Femur (tissue), 1 donor: ENCODE measurements at places on chromosomes 4 and X.

- no peak for DNase-seq
These were observed 18.4 kb downstream of the ZFX start for GRCh38 chrX:24167719-24168472.

DNA sequence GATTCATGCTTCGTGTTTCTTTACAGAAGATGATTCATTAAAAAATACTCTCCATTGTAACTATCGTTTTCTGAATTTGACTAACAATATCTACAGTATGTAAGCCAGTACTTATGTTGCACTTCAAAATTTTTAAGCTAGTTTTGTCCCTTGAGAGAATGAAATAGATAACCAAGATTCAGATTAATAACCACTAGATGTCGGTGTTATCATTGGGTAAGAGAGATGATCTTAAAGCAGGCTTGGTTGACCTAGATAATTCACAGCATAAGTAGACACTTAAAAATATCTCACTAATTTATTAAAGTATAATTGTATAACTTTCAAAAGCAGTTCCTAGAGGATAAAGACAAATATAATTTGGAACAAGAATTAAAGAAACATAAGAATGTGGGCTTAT lies 430.9 kb downstream of the C4orf33 start:
- no peak for DNase-seq

DNA sequence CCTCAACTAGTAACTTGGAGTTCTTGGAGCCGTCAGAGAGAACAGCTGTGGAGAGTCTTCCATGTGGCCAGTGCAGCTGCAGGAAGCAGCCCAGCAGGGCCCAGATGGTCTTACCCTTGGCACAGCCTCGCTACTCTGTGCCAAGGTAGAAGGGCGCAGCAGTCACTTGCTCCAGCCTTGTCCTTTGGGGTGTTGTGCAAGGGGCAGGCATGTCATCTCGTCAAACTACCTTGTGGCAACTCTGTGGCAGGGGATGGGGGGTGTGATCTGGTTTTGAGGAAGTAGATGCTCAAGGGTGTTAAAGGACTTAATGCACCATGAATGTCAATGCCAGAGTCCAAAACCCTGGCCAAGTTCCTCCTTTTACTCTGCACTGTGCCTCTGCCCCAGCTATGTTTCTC lies 34.2 kb upstream of the TBC1D14 start:
- peak; percentile 63 for DNase-seq

DNA sequence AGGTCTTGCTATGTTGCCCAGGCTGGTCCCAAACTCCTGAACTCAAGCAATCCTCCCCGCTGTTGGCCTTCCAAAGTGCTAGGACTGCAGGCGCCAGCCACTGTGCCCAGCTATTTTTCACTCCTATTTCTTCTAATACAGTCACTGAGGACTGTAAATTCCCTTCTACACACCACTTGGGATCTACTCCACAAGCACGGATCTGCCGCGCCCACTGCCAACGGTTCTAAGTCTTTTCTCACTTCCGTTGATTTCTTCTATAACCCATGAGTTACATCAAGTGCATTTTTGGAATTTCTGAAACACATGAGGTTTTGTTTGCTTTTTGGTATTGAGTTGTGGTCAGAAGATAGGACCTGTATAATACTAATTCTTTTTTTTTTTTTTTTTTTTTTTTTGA lies 48.6 kb downstream of the FAM53A start:
- no peak for DNase-seq

GRCh38 chr4:90641861-90642599 lies 514.8 kb downstream of the CCSER1 start:
- no peak for DNase-seq

- no peak for DNase-seq
These were observed 29.3 kb downstream of the DAPP1 start for GRCh38 chr4:99845708-99846469.

GRCh38 chrX:81316163-81316562 lies 114.3 kb downstream of the SH3BGRL start:
- no peak for DNase-seq
